ENCODE measurements at places on chromosomes 5 and 9. TPM values are rescaled to one million over a fixed set of nuclear protein-coding genes. Genes with fewer than 3 reads are reported as not detected.

- DNase-seq = no peak
These were observed 3.2 kb downstream of the PAPPA start for GRCh38 chr9:116156621-116157314.

DNA sequence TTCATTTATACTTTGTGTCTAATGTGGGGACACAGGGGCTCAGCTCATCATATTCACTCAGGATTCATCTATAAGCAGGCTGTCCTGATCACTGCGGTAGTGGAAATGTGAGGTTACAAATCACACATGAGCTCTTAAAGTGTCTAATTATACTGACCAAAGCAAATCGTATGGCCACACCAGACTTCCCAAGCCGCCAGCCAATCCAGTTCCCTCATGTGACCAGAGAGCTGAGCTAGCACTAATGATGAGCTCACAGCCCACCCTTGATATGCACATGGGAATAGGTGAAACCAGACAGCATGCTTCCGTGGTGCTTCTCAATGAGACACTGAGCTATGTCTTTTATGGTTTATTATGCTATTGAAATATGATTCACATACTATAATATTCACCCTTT, 17.6 kb downstream of the ECM2 start:
- DNase-seq = no peak

DNA sequence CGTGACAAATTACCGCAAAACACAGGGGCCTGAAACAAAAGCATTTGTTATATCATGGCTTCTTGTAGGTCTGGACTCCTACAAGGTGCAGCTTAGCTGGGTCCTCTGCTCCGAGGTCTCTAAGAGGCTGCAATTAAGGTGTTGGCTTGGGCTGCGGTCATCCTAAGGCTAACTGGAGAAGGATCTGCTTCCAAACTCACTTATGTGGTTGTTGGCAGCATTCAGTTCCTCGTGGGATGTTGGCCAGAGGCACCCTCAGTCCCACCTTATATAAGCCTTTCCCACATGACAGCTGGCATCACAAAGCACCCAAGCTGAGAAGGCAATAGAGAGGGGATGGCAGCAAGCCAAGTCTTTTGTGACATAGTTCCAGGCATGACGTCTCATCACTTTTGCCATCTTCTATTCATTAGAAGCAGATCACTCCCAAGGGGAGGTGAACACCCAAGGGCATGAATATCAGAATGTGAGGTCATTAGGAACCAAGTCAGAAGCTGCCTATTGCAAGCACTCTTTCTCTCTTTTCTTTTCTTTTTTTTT, 47.9 kb upstream of the ZBTB43 start:
- no peak for DNase-seq

GRCh38 chr5:55286411-55286933, 21.0 kb downstream of the DHX29 start:
- DNase-seq = no peak

- DNase-seq = no peak
These were observed 1110.1 kb upstream of the CDH10 start for GRCh38 chr5:25754895-25755294.

GRCh38 chr5:157106630-157107461, 2.0 kb downstream of the HAVCR2 start:
- DNase-seq = peak; percentile 53

GRCh38 chr9:28834156-28834555, 1260.9 kb upstream of the C9orf72 start:
- no peak for DNase-seq

- no peak for DNase-seq
These were observed 117.9 kb downstream of the CDC42SE2 start for GRCh38 chr5:131381777-131382176.

- no peak for DNase-seq
These were observed 407.2 kb upstream of the CLINT1 start for GRCh38 chr5:158265931-158266700.

GRCh38 chr5:122757285-122757684, 17.6 kb upstream of the SNX2 start:
- DNase-seq = no peak

The ENHO gene
- 0.27 TPM for total RNA-seq

The IGFBPL1 gene
- total RNA-seq = not detected

The SOHLH1 gene
- total RNA-seq = not detected

The FAM78A gene
- 37.4 TPM for total RNA-seq

The LCNL1 gene
- not detected for total RNA-seq
